ENCODE measurements at places on chromosomes 11 and 22. TPM values are rescaled to one million over a fixed set of nuclear protein-coding genes. Genes with fewer than 3 reads are reported as not detected.

Gene POTEH
- total RNA-seq, result not detected

Gene MOV10L1
- not detected for total RNA-seq

Gene WDR74
- total RNA-seq, result 53.8 TPM

Gene SEC14L6
- total RNA-seq, result not detected

Gene RIC3
- 20.1 TPM for total RNA-seq

Gene ARHGAP32
- total RNA-seq, result 5.1 TPM

Gene CNIH2
- total RNA-seq, result 2.5 TPM

Gene PLA2G3
- not detected for total RNA-seq

Gene NF2
- 56.7 TPM for total RNA-seq

Gene SYT13
- total RNA-seq, result not detected

DNA sequence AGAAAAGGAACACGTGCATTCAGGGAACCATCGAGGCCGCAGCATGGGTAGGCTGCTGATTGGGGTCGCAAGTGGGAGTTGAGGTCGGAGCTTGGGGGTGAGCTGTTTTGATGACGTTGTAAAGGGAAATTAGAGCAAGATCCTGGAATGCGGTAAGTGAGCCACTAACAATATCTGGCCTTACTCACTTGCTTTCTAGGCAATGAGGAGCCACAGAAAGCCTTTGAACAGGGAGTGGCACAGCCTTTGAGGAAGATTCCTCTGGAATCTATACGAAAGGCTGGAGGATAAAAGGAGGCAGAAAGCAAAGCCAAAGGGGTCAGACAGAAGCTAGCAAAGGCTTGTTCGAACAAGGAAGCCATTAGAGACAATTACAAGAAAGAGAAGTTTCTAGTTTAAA, 197.5 kb downstream of the LARGE1 start:
- no peaks in the 10 kb centered on the region for H3K4me1 ChIP-seq
- no peak overlapping the region for H3K4me3 ChIP-seq
- no peak for DNase-seq
- H3K27me3 ChIP-seq, result no peaks in the 10 kb centered on the region
- H3K36me3 ChIP-seq, result no peaks in the 10 kb centered on the region
- H3K27ac ChIP-seq, result no peak overlapping the region

- H3K4me3 ChIP-seq, result no peak overlapping the region
- no peak for DNase-seq
- no peaks in the 10 kb centered on the region for H3K4me1 ChIP-seq
- H3K27ac ChIP-seq, result no peak overlapping the region
- H3K27me3 ChIP-seq, result peaks cover 2% of the 10 kb centered on the region
Measured at GRCh38 chr22:17047656-17048055, 37.1 kb upstream of the IL17RA start.

GRCh38 chr11:127640561-127641451, 640.2 kb upstream of the KIRREL3 start:
- H3K4me3 ChIP-seq, result no peak overlapping the region
- H3K36me3 ChIP-seq, result no peaks in the 10 kb centered on the region
- H3K27ac ChIP-seq, result no peak overlapping the region

- no peaks in the 10 kb centered on the region for H3K4me1 ChIP-seq
- peaks cover 12% of the 10 kb centered on the region for H3K27me3 ChIP-seq
- no peak overlapping the region for H3K4me3 ChIP-seq
Measured at GRCh38 chr11:119754656-119755355, 25.8 kb upstream of the NECTIN1 start.

DNA sequence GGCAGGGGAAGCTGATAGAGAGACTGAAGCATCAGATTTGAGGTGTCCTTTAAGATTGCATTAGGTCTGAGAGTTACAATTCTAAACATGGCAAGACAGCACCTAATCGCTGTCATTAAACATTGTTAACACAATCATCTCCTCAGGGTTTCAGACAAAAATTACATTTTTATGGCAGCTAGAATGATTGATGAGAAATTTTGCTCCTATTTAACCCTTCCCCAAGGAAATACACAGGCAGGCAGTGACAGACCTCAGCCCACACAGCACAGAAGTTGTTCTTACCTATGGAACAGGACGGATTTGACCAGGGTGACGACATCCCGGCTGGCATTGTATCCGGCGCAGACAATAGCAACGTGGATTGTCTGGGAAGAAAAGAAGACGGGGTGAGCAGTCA, 294.3 kb downstream of the LARGE1 start:
- no peak for DNase-seq
- no peak overlapping the region for H3K27ac ChIP-seq
- H3K36me3 ChIP-seq, result no peaks in the 10 kb centered on the region

GRCh38 chr22:23913306-23913660, 19.1 kb downstream of the MIF start:
- H3K27me3 ChIP-seq, result no peaks in the 10 kb centered on the region
- peak overlapping the region; percentile 81 for H3K4me3 ChIP-seq
- peak overlapping the region; percentile 94 for H3K27ac ChIP-seq
- no peaks in the 10 kb centered on the region for H3K36me3 ChIP-seq
- peaks cover 32% of the 10 kb centered on the region for H3K4me1 ChIP-seq
- no peak for DNase-seq

DNA sequence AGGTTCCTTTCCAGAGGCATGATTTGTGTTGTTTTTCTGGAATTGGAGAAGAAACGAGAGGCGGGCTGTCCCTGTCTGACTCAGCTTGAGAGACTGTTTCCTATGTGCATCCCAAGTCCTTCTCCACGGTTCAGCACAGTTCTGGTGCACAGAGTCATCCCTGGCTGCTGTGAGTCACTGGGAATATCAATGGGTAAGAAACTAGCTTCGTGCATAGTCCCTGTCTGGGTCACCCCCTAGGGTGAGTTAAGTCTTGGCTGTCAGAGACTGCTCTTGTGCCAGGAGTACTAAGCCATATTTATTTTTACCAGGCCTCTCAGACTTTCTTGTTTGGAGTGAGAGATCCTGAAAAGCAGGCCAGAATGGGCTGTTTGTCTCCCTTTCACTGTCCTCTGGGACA, 2.4 kb upstream of the LRP4 start:
- H3K4me1 ChIP-seq, result peaks cover 30% of the 10 kb centered on the region
- no peaks in the 10 kb centered on the region for H3K36me3 ChIP-seq
- no peak overlapping the region for H3K4me3 ChIP-seq
- peaks cover 42% of the 10 kb centered on the region for H3K27me3 ChIP-seq

- peaks cover 35% of the 10 kb centered on the region for H3K36me3 ChIP-seq
- no peak overlapping the region for H3K4me3 ChIP-seq
- H3K27ac ChIP-seq, result no peak overlapping the region
- H3K27me3 ChIP-seq, result no peaks in the 10 kb centered on the region
- no peak for DNase-seq
- peaks cover 33% of the 10 kb centered on the region for H3K4me1 ChIP-seq
Measured at GRCh38 chr11:95692526-95693260, 96.9 kb downstream of the FAM76B start.

DNA sequence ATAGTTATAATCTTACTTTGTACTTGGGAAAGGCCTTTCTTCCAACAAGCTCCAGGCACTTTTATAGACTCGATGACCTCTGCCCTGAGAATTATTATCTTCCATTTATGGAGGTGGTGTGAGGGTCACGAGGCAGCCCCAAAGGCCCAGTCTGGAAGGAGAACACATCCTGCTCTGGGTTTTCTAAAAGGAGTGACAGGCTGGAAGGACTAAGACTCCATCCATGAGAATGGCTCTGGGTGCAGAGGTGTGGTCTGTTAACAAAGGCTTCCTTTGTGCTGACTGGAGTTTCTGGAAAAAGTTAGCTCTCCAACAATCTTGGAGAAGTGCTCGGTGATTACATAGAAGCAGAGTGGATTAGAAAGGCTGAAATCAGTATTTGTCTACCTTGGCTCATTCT, 74.7 kb upstream of the SESN3 start:
- H3K4me1 ChIP-seq, result peaks cover 7% of the 10 kb centered on the region
- no peaks in the 10 kb centered on the region for H3K27me3 ChIP-seq
- H3K27ac ChIP-seq, result no peak overlapping the region
- no peak for DNase-seq
- H3K4me3 ChIP-seq, result no peak overlapping the region
- no peaks in the 10 kb centered on the region for H3K36me3 ChIP-seq

- no peaks in the 10 kb centered on the region for H3K27me3 ChIP-seq
- H3K4me1 ChIP-seq, result peaks cover 46% of the 10 kb centered on the region
- peak; percentile 65 for DNase-seq
- H3K4me3 ChIP-seq, result peak overlapping the region; percentile 83
- H3K36me3 ChIP-seq, result peaks cover 30% of the 10 kb centered on the region
- peak overlapping the region; percentile 89 for H3K27ac ChIP-seq
Measured at GRCh38 chr22:31346733-31347250, 646 bp upstream of the PATZ1 start.

DNA sequence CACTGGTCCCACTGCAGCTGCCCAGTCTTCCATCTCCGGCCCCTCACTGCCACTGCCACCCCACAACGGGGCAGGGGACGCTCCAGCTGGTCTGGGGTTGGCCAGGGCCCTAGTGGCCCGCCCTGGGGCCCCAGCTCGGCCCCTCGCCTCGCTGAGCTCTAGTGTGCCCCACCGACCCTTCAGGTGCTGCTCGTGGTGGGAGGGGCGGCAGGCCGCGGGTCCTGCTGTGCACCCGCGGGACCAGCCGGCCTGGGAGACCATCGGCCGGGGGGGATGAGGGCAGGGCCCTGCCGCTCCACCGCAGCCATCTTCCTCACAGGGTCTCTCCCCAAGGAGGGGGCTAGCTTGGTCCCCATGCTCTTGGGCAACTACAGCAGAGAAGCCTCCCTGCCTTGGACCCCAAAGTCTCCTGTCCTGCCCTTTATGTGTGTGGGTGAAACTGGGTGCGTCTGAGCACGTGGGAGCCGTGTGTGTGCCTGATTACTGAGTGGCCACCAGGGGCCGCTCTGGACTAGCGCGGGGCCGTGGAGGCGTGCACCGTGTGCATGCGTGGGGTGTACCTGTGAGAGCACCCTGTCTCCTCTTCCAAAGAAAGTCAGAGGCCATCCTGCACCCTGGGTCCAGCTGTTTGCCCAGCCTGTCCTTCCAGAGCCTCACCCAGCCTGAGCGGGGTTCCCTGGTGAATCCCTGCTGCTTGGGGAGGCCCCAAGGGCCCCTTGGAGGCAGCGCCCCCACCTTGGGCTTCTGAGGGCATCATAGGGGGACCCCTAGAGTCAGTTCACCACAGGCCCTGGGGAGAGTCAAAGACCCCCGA, 6.0 kb upstream of the ACR start:
- H3K4me3 ChIP-seq, result no peak overlapping the region
- no peaks in the 10 kb centered on the region for H3K36me3 ChIP-seq
- H3K27me3 ChIP-seq, result no peaks in the 10 kb centered on the region
- H3K27ac ChIP-seq, result no peak overlapping the region
- H3K4me1 ChIP-seq, result peaks cover 2% of the 10 kb centered on the region

DNA sequence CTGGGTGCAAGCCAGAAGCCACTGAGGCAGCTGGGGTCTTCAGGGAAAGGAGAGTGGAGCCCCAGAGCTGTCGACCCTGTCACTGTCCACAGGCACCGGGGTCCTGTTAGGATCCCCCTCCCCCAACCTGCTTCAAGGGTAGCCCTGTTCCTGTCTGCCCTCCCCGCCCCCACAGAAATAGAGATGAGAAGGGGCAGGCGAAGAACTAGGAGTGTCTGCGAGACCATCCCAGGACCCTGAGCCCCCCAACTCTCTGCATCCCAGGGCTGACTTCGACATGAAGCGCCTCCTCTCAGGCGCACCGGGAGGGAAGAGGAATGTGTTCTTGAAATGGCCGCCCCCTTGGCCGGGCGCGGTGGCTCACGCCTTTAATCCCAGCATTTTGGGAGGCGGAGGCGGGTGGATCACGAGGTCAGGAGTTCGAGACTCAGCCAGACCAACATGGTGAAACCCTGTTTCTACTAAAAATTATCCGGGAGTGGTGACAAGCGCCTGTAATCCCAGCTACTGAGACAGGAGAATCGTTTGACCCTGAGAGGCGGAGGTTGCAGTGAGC, 607 bp upstream of the ZNF70 start:
- H3K27me3 ChIP-seq, result no peaks in the 10 kb centered on the region
- peak overlapping the region; percentile 66 for H3K27ac ChIP-seq
- H3K4me3 ChIP-seq, result peak overlapping the region; percentile 66
- H3K36me3 ChIP-seq, result no peaks in the 10 kb centered on the region

GRCh38 chr22:24177456-24177855, 3.8 kb upstream of the SUSD2 start:
- no peak overlapping the region for H3K4me3 ChIP-seq
- H3K4me1 ChIP-seq, result peaks cover 3% of the 10 kb centered on the region
- no peak for DNase-seq
- no peak overlapping the region for H3K27ac ChIP-seq

DNA sequence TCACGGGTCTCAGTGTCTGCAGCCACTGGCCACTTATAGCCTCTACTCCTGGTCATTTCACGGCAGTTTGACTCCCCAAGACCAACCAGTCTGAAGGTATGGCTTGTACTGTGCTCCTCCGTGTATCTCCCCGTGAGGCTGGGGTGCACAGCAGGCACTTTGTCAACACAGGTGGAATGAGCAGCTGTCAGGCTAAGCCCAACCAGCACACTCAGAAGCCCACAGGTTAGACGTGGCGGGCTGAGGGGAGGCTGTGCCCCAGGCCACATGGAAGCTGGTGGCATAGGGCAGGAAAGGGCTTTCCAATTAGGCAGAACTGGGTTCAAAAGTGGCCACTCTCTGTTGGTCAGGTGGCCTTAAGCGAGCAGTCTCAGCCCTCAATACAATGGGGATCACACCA, 7.0 kb downstream of the TP53I11 start:
- peaks cover 9% of the 10 kb centered on the region for H3K27me3 ChIP-seq
- no peaks in the 10 kb centered on the region for H3K36me3 ChIP-seq
- H3K4me1 ChIP-seq, result peaks cover 8% of the 10 kb centered on the region
- H3K27ac ChIP-seq, result no peak overlapping the region

All from activated CD4-positive, alpha-beta T cell treated with anti-CD3 and anti-CD28 coated beads, Interleukin-2, amount 10 ng/mL, durations not matched to agents 7 days and 5 days (primary cell).